ENCODE measurements at places on chromosomes 2 and 18.
A peak's percentile ranks its signal among the peaks of the same experiment; 100 is the strongest.

GRCh38 chr2:23269747-23270146 is 115.2 kb upstream of the KLHL29 start:
- DNase-seq: no peak

- DNase-seq: no peak
Measured at GRCh38 chr18:7122376-7122775, 4.8 kb upstream of the LAMA1 start.

DNA sequence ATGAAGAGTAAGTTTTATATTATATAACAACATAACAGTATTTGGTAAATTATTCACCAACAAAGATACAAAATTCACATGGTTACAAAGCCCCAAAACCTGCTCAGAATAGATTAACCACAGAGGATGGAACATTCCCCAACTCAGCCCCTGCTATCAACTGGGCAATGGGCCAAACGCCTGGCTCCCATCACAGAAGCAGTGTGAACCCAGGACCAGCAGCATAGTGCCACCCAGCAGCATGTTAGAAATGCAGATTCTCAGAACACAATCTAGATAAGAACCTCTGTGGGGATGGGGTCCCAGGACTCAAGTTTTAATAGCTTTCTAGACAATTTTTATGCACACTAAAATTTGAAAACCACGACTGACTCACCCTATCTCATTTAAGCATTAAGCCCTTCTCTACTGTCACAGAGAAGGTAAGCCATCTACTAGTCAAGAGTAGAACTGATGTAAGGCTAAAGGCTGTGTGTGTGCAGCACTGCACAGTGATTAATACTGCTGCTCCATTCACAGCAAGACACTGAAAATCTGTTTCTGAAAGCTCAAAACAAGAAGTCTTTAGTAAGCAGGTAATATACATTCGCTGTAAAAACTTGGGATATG is 15.2 kb downstream of the AFG3L2 start:
- no peak for DNase-seq

DNA sequence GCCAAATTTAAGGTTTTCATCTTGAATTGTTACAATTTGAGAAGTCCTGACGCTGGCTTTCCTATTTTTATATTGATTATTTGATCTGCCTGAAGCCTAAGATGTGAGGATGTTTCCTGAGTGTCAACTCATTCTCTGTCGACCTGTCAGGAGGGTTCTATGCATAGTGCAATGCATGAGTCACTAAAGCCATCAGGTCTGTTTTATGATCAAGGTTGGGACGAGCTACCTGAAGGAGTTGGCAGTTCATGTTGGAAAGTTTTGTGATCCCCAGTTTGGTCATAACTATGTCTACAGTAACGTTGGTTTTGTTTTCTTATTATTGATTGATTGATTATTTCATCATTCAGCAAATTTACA is 71.2 kb downstream of the NABP1 start:
- DNase-seq: no peak

DNA sequence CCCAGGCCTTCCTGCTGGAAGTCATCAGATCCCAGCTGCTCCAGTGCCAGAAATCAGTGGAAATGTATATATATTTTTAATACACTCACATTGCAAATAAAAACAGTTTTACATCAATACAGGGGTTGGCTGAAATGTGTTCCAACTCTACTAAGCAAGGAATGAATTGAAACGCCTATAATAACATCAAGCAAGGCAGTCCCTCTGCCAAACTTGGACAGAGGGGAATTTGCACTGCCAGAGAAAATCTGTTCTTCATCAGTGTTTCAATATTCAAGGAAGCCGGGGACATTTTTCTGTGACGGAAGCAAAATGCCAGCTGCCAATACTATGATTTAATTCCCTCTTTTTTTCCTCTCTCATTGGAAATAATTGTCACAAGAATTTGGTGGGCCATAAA is 335.3 kb downstream of the TNS1 start:
- no peak for DNase-seq

- DNase-seq: peak; percentile 3
Measured at GRCh38 chr2:151111599-151112278, 149.9 kb downstream of the RBM43 start.

DNA sequence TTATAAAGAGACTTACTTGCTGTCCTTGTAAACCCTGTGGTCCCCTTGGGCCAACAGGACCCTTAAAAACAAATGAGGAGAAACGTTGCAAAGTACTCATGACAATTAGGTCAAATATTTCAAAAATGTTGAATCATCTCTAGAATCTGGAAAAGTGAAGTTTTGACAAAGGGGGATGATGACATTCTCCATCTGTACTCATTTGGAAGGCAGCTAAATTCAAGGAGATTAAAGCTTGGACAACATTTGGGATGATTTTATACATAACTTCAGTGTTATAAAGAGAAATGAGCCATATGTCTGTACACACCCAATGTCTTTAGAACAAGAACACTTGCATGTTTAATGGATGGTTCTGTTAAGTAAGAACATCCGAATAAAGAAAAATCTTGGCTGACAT is 92.9 kb downstream of the COL5A2 start:
- no peak for DNase-seq

Data from NB4 (cell line).